Esophagus muscularis mucosa (tissue), 4 donors: ENCODE measurements at places on chromosomes 4 and X.

- H3K36me3 ChIP-seq = no peaks in the 10 kb centered on the region
- H3K4me3 ChIP-seq = no peak overlapping the region
- H3K27me3 ChIP-seq = no peaks in the 10 kb centered on the region
These were observed 965.9 kb downstream of the FSTL5 start for GRCh38 chr4:161197912-161198311.

DNA sequence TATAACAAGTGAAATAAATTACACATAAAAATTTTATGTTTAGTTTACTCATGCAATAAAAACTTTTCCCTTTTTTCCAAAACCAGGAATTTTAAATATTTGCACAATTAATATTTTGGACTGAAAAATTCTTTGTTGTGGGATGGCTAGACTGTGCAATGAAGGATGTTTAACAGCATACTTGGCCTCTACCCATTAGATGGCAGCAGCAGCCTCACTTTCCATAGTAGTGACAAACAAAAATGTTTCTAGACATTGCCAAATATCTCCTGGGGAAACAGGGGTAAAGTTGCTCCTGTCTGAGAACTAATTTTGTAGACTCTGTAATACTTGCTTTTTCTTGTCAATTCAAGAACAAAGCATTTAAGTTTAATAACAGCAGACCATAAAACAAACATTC lies 49.8 kb downstream of the SCLT1 start:
- H3K4me3 ChIP-seq = no peak overlapping the region
- DNase-seq = no peak
- no peak overlapping the region for H3K27ac ChIP-seq
- no peaks in the 10 kb centered on the region for H3K4me1 ChIP-seq
- H3K36me3 ChIP-seq = no peaks in the 10 kb centered on the region

DNA sequence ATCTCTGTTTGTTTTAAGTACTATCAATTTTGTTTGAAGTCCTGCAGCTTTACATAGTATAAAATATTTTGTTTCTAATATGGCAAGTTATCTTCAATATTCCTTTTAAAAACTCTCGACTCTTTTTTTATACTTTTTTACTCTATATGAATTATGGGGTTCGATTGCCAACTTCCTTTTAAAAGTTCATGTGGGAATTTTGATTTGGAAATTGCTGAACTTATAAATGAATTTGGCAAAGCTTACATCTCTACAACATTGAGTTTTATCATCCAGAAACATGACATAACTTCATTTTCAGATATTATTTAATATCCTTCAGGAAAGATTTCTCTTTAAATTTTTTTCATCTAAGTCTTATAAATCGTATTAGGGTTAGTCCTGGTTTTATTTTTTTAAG lies 60.8 kb downstream of the ASB9 start:
- H3K27me3 ChIP-seq = no peaks in the 10 kb centered on the region
- no peaks in the 10 kb centered on the region for H3K4me1 ChIP-seq
- no peaks in the 10 kb centered on the region for H3K36me3 ChIP-seq
- no peak for DNase-seq

- peak overlapping the region; percentile 15 for H3K4me3 ChIP-seq
- no peaks in the 10 kb centered on the region for H3K36me3 ChIP-seq
- no peak for DNase-seq
- peak overlapping the region; percentile 57 for H3K27ac ChIP-seq
- no peaks in the 10 kb centered on the region for H3K27me3 ChIP-seq
- peaks cover 55% of the 10 kb centered on the region for H3K4me1 ChIP-seq
These were observed 52.7 kb downstream of the TMEM131L start for GRCh38 chr4:153518637-153519389.
